ENCODE measurements at places on chromosomes 5 and 9. TPM values are rescaled to one million over a fixed set of nuclear protein-coding genes. Genes with fewer than 3 reads are reported as not detected.
A peak's percentile ranks its signal among the peaks of the same experiment; 100 is the strongest.

Gene WHRN
- total RNA-seq, result 0.57 TPM

Gene OR2K2
- total RNA-seq, result not detected

- DNase-seq, result peak; percentile 50
Measured at GRCh38 chr5:10354048-10354872, 765 bp downstream of the MARCHF6 start.

DNA sequence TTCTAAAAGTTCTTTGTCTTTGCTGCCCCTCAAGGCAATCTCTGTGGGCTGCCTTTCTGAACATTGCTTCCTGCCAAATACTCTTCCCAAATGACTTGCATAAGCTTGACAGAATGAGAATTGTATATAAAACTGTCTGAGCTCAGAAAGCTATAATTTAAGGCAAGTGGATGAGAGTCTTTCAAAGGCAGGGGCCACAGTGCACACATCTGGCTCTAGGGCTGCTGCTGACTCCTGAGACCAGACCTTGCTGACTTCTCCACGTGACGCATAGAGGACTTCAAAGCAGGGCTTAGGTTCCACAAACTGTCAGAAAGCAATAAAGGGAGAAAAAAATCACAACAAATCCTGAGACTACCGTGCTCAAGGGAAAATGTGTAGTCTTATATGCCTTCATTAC is 79.4 kb upstream of the DIRAS2 start:
- DNase-seq, result no peak

- peak; percentile 96 for DNase-seq
Measured at GRCh38 chr9:136847826-136848392, 1.3 kb upstream of the PHPT1 start.

DNA sequence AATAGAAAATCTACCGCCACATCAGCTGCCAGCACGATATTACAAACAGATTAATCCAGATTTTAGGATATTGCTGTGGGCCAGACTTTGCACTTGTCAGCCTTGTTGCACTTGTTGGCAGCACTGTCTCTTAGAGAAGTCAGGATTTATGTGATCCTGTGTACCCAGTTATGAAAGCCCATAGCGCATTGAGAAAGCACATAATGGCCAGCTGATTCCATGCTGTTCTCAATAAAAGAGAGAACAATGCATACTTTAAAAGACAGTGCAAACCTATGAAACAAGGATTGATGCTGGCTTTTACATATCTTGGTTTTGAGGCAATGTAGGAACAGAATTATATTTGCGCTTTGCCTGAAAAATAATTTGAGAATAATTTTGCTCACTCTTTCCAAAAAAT is 140.8 kb downstream of the CEP120 start:
- DNase-seq, result no peak

- no peak for DNase-seq
Measured at GRCh38 chr9:84970432-84970831, 300.9 kb downstream of the NTRK2 start.

DNA sequence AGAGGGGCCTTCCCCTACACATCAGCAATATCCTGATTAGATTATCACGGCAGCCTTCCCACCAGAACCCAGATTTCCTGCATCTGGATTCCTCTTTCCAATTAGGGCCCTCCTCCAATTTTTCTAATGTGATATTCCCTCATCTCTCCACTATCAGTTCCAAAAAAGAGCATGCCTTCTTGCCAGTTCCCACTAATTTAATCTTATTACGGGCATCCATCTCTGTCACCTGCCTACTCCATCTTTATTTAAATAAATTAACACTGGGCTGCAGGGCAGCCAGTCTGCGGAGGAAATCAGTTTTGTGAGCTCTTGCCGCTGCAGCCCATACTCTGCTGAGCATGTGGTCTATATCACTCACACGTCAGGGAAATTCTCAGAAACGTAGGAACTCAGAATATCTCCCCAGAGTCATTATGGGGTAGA is 16.6 kb upstream of the FBP2 start:
- no peak for DNase-seq

- no peak for DNase-seq
Measured at GRCh38 chr9:89608641-89609335, 4.0 kb downstream of the GADD45G start.

- DNase-seq, result no peak
Measured at GRCh38 chr9:81499021-81499454, 190.3 kb downstream of the TLE1 start.

Gene BICD2
- 39.2 TPM for total RNA-seq

DNA sequence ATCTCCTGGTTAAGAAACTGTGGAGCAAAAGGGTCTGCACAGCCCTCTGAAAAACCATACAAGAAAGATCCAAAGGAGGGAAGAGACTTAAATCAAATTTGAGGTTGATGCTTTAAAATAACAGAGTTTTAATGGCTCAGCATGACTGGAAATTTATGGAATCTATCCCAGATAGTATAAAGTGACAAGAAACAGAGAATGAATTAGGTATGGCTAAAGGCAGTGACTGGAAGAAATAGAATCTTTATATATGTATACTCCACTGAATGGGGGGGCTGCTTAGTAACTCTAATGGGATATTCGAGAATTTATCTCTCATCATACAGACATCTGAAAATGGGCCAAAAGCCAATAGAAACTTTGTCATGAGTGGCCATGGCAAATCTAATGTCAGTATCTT is 17.6 kb upstream of the MOCS2 start:
- DNase-seq, result no peak

Gene ENG
- 134 TPM for total RNA-seq

DNA sequence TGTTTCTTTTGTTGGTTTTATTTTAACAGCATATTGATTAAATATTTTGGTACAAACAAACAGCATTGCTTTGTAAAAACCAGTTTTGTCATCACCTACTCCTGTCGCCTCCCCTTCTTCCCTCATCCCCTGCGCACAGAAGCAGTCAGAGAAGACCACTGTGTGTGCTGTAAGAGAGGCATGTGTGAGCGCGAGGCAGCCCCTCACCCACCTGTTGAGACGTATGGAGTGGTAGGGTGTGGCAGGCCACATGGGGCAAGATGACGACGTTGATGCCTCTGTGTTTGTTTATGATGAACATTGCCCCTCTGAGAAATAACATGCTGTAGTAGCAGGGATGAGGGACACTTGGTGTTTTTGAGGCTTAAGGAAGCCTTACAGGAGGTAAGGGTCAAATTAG is 71.3 kb downstream of the GPR21 start:
- DNase-seq, result no peak

- no peak for DNase-seq
Measured at GRCh38 chr5:135651156-135651555, 72.4 kb upstream of the CXCL14 start.

GRCh38 chr5:31197183-31197582 is 3.7 kb downstream of the CDH6 start:
- no peak for DNase-seq
